ENCODE measurements at places on chromosomes 7 and 10. TPM values are rescaled to one million over a fixed set of nuclear protein-coding genes. Genes with fewer than 3 reads are reported as not detected.

SPAM1 gene
- total RNA-seq = not detected

POLR2J2 gene
- total RNA-seq = 2.0 TPM

BTBD16 gene
- total RNA-seq = not detected

AKR1C4 gene
- total RNA-seq = not detected

SPDYE6 gene
- not detected for total RNA-seq

- no peaks in the 10 kb centered on the region for H3K4me1 ChIP-seq
- DNase-seq = peak; percentile 45
- no peak overlapping the region for H3K27ac ChIP-seq
- H3K27me3 ChIP-seq = no peaks in the 10 kb centered on the region
Measured at GRCh38 chr10:104664205-104664604, 23.1 kb downstream of the SORCS3 start.

DNA sequence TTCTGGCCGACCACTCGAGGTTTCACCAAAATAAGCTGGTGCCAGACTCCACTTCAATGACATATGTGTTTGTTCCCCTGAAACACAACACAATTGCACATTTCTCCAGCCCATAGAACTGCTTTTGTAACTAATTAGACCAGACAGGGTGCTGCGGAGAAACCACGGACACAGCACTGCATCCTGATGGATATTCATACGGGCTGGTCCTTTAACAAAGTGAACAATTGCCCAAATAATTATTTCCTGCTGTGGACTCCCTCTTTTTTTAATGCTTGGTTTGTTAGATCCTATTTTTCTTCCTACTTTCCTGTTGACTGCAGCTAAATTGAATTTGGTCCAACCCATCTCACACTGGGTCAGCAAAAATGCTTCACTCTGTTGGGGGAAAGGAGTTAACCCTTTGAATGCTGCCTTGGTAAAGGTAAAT lies 198.6 kb upstream of the BMPER start:
- H3K4me1 ChIP-seq = no peaks in the 10 kb centered on the region
- H3K27me3 ChIP-seq = no peaks in the 10 kb centered on the region
- H3K36me3 ChIP-seq = no peaks in the 10 kb centered on the region

- H3K27ac ChIP-seq = no peak overlapping the region
- H3K4me3 ChIP-seq = no peak overlapping the region
- peaks cover under 1% of the 10 kb centered on the region for H3K4me1 ChIP-seq
- DNase-seq = no peak
Measured at GRCh38 chr7:139942636-139943035, 113.6 kb downstream of the TBXAS1 start.

DNA sequence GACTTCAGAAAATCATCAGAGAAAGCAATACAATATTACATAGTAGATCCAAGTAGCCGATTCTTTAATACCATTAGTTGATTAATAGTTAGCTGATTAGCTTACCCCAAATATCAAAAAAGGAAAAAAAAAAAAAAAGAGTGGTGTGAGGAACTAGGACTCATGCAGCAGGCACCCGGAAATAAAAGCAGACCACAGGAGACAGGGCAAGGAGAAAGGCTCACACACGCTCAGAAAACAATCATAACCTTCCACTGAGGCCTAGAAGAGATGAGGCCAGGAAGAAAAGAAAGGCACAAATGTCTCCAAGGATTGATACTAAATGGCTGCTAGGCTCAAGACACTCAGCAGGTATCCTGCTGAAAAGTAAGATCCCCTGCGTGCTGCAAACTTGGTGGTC lies 25.9 kb downstream of the TRDMT1 start:
- no peak overlapping the region for H3K27ac ChIP-seq
- H3K4me1 ChIP-seq = no peaks in the 10 kb centered on the region
- no peak overlapping the region for H3K4me3 ChIP-seq
- H3K27me3 ChIP-seq = no peaks in the 10 kb centered on the region
- no peaks in the 10 kb centered on the region for H3K36me3 ChIP-seq

DNA sequence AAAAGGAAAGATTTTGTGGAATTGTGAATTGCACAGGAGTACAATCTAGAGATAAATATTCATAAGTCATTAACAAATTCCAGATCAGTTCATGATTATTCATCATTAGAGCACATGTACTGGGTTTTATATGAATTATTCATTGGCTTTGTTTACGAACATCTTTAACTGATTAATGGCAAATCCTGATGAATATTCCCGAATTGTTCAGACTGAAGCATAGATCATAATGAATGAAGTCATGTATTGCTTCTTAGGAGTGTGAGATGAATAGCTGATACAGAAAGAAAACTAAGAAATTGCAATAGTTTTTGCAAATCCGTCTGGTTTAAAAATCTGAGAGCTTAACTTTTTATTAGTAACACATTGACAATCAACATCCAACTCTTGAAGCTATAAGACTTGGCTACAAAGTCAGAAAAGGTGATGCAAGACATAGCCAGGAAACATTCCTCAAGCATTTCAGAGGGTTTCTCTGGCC lies 183.6 kb upstream of the DGKB start:
- DNase-seq = no peak
- H3K36me3 ChIP-seq = no peaks in the 10 kb centered on the region
- H3K4me1 ChIP-seq = no peaks in the 10 kb centered on the region
- no peak overlapping the region for H3K27ac ChIP-seq
